ENCODE measurements at places on chromosomes 12 and 14. TPM values are rescaled to one million over a fixed set of nuclear protein-coding genes. Genes with fewer than 3 reads are reported as not detected.
A peak's percentile ranks its signal among the peaks of the same experiment; 100 is the strongest.

Gene NKX2-1
- not detected for total RNA-seq

Gene ACVRL1
- total RNA-seq: 18.9 TPM

Gene CD69
- 1.4 TPM for total RNA-seq

Gene B3GNT4
- not detected for total RNA-seq

Gene KCNH3
- 1.2 TPM for total RNA-seq

Gene LBHD2
- not detected for total RNA-seq

Gene BRAP
- total RNA-seq: 14.0 TPM

Gene HCAR3
- not detected for total RNA-seq

Gene E2F7
- 0.28 TPM for total RNA-seq

GRCh38 chr12:52498946-52499345 is 5.9 kb upstream of the KRT6A start:
- no peaks in the 10 kb centered on the region for H3K27me3 ChIP-seq
- H3K36me3 ChIP-seq: no peaks in the 10 kb centered on the region
- H3K4me3 ChIP-seq: no peak overlapping the region
- no peak for DNase-seq

GRCh38 chr14:60512973-60513571 is 4.1 kb downstream of the SIX6 start:
- peaks cover 100% of the 10 kb centered on the region for H3K27me3 ChIP-seq
- no peaks in the 10 kb centered on the region for H3K36me3 ChIP-seq
- H3K4me3 ChIP-seq: no peak overlapping the region
- peaks cover 39% of the 10 kb centered on the region for H3K4me1 ChIP-seq
- no peak overlapping the region for H3K27ac ChIP-seq

- no peaks in the 10 kb centered on the region for H3K27me3 ChIP-seq
- DNase-seq: no peak
- no peaks in the 10 kb centered on the region for H3K36me3 ChIP-seq
- H3K4me1 ChIP-seq: peaks cover 51% of the 10 kb centered on the region
Measured at GRCh38 chr12:11859705-11860425, 210.4 kb downstream of the ETV6 start.

- H3K36me3 ChIP-seq: no peaks in the 10 kb centered on the region
- no peak overlapping the region for H3K27ac ChIP-seq
- H3K4me1 ChIP-seq: no peaks in the 10 kb centered on the region
- no peak overlapping the region for H3K4me3 ChIP-seq
Measured at GRCh38 chr12:130223767-130224244, 61.5 kb downstream of the FZD10 start.

- H3K4me3 ChIP-seq: no peak overlapping the region
- no peaks in the 10 kb centered on the region for H3K36me3 ChIP-seq
- H3K27ac ChIP-seq: no peak overlapping the region
- H3K27me3 ChIP-seq: no peaks in the 10 kb centered on the region
Measured at GRCh38 chr12:121964813-121965643, 46.6 kb downstream of the CFAP251 start.

- H3K27ac ChIP-seq: peak overlapping the region; percentile 53
- H3K27me3 ChIP-seq: no peaks in the 10 kb centered on the region
- no peak for DNase-seq
- H3K4me1 ChIP-seq: peaks cover 23% of the 10 kb centered on the region
- H3K36me3 ChIP-seq: no peaks in the 10 kb centered on the region
- peak overlapping the region; percentile 0 for H3K4me3 ChIP-seq
Measured at GRCh38 chr12:20211981-20212421, 156.3 kb upstream of the PDE3A start.

GRCh38 chr12:69042970-69043369 is 110.0 kb upstream of the CPM start:
- H3K4me3 ChIP-seq: no peak overlapping the region
- no peaks in the 10 kb centered on the region for H3K36me3 ChIP-seq
- DNase-seq: no peak
- no peaks in the 10 kb centered on the region for H3K27me3 ChIP-seq

DNA sequence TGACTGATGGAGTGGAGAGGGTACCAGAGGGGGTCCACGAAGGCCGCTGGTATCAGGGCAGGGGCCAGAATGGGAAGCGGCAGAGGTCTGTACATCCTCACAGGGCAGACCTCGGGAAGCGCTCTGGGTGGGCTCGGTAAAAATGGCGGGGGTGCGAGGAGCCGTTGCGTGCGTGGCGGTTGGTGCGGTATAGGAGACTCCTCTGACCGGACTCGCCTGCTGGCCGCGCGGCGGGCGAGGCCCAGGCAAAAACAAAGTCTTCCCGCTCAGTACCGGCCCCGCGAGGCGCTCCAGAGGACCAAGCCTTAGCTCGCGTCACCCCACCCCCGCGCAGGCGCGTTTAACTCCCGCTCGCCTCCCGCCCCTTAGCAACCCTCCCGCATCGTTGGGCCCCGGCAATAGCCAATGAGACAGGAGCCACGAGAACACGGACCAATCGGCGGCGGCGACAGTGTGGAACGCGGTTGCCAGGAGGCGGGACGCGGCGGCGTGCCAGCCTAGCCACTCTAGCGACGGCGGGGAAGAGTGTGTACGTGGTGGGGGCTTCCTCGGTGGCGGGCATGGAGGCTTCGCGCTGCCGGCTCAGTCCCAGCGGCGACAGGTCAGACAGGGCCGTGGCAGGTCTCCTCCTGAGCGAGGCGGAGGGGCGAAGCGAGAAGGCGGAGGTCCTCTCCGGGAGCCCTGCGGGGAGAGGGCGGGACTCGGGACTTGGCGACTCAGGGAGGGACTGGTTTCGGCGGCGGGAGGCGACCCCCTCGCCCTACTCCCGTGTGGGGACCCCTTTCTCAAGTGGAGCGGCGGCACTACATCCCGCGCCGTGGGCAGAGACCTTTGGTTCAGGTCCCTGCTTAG is at the start of gene TULP3:
Gene TULP3, plus strand, starts transcription at position 504 of the 852 bp plus-strand sequence. Its CDS starts 57 bp downstream, at position 561.
- no peaks in the 10 kb centered on the region for H3K27me3 ChIP-seq
- peak within 1 kb of the TSS; percentile 94 for H3K27ac ChIP-seq
- H3K4me3 ChIP-seq: peak within 1 kb of the TSS; percentile 99
- peak; percentile 99 for DNase-seq
- H3K36me3 ChIP-seq: no peaks in the 10 kb centered on the region
- H3K4me1 ChIP-seq: no peaks in the 10 kb centered on the region

- H3K4me1 ChIP-seq: no peaks in the 10 kb centered on the region
- no peak for DNase-seq
- H3K27ac ChIP-seq: no peak overlapping the region
- H3K36me3 ChIP-seq: no peaks in the 10 kb centered on the region
- H3K4me3 ChIP-seq: no peak overlapping the region
Measured at GRCh38 chr14:29536886-29537511, 390.6 kb downstream of the PRKD1 start.

DNA sequence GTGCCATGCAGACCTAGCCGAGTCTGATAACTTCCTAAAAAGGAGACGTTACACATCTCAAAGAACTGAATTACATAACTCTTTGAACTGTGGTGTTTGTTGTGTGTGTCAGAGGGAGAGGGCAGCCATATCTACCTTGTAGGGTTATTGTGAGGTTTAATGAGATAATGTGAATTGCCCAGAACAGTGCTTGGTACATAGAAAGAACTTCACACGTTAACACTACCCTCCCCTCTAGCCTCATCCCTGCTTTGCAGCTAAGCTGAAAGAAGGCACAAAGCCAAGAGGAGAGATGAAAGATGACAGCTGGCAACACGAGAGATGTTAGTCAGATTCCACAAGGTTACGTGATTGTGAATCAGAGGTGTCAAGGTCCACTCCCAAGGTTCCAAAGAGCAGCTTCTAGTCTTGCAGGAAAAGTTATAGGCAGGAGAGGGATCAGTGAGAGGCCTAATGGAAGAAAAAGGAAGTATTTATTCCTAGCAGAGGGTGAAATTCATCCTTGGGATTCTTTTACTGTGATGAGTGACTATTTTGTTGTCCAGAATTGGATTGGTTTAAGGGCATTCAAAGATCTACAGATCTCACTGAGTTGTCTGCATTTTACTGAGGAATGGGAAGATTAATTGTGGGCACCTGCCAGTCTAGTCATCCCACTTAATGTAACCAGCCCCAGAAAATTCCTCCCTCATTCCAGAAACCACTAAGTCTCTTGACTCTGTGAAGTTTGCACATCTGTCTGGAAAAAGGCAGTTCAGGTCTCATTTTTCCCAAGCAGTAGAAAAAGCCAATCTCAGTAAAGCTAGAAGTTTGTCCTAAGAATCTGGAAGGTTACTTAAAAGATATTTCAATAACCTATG is 25.9 kb upstream of the WNK1 start:
- H3K27ac ChIP-seq: no peak overlapping the region
- DNase-seq: no peak
- no peak overlapping the region for H3K4me3 ChIP-seq
- H3K36me3 ChIP-seq: no peaks in the 10 kb centered on the region

- H3K27ac ChIP-seq: no peak overlapping the region
- no peaks in the 10 kb centered on the region for H3K27me3 ChIP-seq
- no peaks in the 10 kb centered on the region for H3K4me1 ChIP-seq
- no peak for DNase-seq
Measured at GRCh38 chr14:92577321-92577742, 63.8 kb downstream of the RIN3 start.

DNA sequence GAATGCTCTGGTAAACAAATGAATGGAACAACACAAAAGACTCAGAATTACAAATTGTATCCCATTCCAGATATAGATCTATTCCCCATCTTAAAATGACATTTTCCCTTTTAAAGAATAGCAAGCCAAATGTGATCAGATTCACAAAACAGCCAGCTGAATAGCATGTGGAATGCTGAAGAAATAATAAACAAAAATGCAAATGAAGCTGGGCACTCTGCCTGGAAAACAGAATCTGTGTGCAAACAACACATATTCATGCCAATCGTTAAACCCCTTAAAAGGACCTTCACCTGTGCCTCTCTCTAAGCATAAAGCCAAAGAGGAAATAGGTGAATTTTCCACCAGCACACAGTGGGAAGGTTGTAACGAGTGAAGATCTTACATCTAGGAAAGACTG is 67.9 kb upstream of the PDZRN4 start:
- H3K36me3 ChIP-seq: no peaks in the 10 kb centered on the region
- DNase-seq: no peak
- H3K27ac ChIP-seq: no peak overlapping the region
- no peaks in the 10 kb centered on the region for H3K27me3 ChIP-seq
- H3K4me1 ChIP-seq: no peaks in the 10 kb centered on the region

DNA sequence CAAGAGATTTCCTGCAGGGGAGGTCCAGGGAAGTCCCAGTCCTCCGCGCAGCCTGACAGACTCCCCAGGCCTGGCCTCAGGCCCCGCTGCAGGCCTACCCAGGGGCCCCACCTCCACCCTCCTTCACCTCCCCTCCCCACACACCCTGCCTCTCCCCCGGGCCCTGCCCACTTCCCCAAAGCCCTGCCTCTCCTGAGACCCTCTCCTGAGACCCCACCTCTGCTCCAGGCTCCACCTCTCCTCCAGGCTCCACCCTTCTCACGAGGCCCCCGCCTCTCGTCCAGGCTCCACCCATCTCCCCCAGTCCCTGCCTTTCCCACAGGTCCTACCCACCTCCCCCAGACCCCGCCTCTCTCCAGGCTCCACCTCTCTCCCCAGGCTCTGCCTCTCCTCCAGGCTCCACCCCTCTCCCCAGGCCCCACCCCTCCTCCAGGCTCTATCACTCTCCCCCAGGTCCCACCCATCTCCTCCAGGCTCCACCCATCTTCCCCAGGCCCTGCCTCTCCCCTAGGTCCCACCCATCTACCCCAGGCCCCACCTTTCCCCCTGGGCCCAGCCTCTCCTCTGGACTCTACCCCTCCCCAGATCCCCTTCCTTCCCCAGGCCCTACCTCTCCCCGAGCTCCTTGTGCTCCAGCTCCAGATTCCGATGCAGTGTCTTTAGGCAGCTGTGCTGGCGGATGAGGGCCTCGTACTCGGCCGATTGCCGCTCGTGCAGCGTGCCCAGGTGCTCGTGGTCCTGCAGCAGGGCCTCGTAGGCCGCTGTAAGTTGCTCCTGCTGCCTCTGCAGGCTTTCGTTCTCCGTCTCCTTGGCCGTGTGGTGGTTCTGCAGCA is 58.8 kb upstream of the GPR68 start:
- peak; percentile 82 for DNase-seq
- no peaks in the 10 kb centered on the region for H3K27me3 ChIP-seq
- peak overlapping the region; percentile 45 for H3K27ac ChIP-seq
